ENCODE measurements at places on chromosomes 7 and 10.

GRCh38 chr10:59736749-59737148 lies 16.5 kb downstream of the MRLN start:
- no peak for DNase-seq

DNA sequence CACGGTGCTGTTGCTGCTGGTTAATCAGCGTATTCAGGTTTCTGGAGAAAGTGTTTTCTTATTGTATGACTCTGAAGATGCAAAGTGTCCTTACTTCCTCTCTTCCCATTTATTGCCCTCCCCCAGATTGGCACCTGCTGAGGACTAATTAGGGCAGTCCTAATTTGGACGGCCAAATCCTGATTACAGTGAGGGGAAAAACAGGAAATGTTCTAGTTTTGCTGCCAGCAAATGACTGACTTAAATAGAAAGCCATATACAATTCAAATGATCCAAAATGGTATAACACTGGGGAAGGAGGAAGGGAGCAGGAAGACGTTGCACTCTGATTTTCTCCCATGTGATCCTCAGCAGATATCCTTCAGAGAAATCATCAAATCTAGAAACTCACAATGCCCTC lies 222.4 kb upstream of the LRGUK start:
- DNase-seq: no peak

DNA sequence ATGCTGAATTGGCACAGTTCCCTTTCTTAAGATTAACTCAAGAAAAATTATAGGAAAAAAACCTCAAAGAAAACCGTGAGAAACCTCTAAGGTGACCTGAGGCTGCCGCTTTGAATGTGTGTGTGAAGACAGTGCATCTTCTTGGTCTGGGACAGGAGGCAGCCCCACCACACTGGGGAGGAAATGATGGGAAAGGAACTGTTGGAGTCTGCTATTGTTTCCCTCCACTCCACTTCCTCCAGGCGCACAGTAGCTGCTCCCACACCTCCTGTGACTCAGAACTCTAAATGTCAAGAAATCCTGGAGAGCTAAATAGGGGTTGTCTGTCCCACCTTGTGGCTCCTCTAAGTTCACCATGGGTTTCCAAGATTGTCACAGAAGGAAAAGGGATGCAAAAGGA lies 179.4 kb downstream of the PDE1C start:
- no peak for DNase-seq

GRCh38 chr10:43043342-43043772 lies 33.5 kb upstream of the RET start:
- no peak for DNase-seq

GRCh38 chr7:147478796-147479195 lies 1111.8 kb upstream of the C7orf33 start:
- DNase-seq: no peak

DNA sequence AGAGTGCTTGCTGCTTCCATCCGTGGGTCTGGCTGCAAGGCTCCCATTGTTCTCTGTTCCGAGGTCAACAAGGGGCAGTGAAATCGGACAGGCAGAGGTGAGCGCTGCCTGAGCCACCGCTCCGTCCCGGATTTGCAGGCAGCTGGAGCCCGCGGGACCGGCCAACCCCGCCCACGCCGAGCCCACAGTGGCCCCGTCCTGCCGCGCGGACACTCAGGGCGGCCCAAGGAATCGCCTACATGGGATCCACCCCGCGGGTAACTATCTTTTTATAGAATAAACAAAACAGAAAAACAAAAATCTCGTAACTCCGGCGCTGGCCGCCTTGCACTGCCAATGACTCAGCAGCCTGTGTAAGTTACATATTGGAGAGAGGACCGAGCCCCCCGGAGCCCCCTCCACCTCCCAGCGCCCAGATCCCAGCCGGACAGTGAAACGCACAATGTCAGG lies 1.9 kb downstream of the BNIP3 start:
- DNase-seq: peak; percentile 66

DNA sequence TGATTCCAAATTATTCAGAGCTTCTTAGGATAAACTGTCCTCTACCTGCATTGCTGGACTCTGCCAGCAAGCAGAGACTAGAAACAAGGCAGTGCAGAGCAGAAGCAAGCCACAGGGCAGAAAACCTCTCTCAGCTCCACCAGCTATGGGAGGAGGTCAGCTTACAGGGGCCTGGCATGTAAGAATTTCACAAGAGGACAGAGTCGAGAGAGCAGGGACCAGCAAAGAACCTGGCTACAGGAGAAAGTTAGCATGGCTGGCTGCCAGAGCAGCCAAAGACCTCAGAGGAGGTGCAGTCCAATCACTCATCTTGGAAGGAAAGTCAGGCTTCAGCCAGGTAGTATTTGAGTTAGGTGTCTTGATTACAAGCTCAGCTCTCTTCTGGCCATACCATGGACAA lies 62.9 kb downstream of the ENO4 start:
- DNase-seq: no peak

DNA sequence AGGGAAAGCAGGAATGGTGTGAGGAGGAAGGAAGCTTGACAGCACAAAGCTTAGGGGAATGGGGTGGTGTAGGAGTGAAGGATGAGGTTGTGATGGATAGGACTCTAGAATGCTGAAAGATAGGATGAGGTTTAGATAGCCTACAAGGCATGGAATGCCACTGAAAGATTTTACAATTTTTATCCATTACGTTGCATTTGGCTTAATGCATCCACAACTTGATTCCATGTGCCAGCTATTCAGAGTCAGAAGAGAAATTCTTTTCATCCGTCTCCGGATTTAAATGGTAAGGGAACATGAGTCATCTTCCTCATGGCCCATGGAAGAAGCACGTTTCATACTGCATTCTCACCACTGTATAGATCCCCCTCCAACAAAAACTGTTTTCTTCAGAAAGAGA lies 212.4 kb upstream of the BMPER start:
- no peak for DNase-seq

DNA sequence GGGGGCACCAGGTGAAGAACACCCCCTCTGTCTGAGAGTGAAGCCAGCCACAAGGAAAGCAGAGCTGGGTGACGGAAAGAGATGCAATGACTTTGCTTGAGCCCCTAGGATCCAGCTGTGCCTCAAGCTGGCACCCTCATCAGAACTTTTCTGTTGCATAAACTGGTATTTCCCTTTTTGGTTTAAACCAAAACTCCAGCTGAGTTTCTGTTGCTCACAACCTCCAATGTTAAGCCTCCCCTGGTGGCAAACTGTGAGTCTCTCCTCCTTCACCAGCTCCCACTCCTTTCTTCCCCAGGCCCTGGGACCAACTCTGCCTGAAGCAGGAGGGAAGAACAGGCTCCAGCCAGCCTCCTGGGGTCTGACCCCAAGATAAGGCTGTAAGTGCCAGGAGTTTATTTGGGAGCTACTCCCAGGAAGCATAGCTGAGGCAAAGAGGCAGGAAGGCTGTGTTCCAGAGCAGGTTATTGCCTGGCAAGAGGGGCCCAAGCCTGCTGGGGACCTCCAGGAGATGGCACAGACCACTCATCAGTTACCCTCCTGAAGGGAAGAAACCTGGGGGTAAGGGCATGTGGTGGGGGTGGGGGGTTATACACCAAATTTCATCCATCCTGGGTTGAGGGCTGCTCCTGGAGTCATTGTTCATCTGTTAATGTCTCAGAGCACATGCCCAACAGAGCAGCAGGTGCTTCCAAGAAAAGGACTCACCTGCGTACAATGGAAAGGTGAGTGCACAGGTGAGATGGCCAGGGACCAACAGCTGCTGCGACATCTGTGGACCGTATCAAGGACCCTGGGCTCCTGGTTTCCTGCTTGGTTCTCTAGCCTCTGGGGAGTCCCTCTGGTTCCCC lies 73.3 kb upstream of the NANOS1 start:
- DNase-seq: no peak

DNA sequence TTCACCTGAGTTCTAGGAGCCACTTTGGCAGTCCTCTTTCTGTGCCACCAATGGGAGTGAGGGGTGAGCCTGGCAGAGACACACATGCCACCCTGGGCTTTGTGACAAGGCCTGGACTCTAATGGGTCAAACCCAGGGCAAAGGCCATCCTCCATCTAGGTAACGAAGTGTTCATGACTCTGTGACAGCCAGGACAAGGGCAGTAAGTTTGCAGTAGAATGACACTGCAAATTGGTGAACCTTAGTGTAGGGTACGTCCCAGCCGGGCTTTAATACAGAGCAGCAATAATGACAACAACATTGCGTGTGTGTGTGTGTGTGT lies 43.3 kb downstream of the PAPSS2 start:
- no peak for DNase-seq

GRCh38 chr7:44151956-44152355 lies 10.8 kb upstream of the MYL7 start:
- DNase-seq: no peak

- DNase-seq: no peak
Observed at GRCh38 chr7:31788445-31788844, 101.4 kb downstream of the PPP1R17 start.

GRCh38 chr10:119291223-119291900 lies 84.0 kb downstream of the GRK5 start:
- no peak for DNase-seq

GRCh38 chr7:112080441-112080840 lies 125.8 kb downstream of the DOCK4 start:
- DNase-seq: peak; percentile 23

- DNase-seq: no peak
Observed at GRCh38 chr10:100403734-100404133, 56.7 kb downstream of the SCD start.

DNA sequence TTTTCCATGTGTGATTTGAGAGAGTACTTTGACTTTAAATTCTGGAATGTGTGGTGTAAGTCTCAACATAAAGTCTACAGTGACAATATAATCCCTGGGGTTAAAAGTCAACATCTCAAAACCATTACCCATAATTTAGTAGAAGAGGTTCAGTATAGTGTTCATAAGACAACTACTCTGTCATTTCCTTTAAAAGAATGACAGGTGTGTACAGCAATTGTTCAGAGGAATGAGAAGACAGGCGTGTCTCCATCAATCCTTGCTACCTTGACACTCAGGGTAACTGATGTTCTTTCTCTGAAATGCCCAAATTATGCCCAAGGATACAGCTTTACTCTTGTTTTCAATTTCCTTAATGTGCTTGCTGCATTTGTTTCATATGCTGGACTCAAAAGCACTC lies 256.4 kb downstream of the DYNC1I1 start:
- no peak for DNase-seq

GRCh38 chr7:78716876-78717275 lies 736.6 kb downstream of the MAGI2 start:
- no peak for DNase-seq

DNA sequence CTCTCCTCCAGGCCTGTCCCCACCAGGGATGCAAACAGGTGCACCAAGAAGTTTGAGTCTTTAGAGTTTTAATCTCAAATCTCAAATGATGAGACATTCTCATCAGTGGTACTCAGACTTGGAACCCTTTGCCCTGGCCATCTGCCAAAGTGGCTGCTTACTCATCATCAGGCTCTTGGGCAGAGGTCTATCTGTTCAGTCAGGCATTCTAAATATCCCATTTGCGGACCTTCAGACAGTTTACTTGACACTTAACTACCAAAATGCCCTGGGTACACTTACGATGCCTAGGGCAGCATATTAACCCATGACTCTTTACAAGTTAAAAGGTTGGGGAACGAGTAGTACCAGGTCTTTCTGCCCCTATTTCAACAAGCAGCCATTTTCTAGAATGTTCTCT lies 61.2 kb upstream of the YAE1 start:
- no peak for DNase-seq

DNA sequence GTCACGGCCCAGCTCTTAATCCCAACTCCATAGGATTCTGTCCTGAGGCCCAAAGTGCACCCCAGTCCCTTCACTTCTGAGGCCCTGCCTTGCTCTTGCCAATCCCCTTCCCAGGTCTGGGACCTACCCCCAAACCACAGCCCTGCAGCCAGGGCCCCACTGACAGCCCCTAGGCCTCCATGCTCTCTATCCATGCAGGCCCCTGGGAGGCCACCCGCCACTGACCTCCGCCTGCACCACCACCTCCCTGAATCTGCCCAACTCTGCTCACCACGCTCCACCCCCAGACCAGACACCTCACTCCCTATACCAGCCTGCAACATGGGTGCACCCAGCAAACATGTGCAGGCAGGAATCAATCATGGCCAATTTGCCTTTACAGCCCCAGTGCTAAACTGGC lies 10.2 kb downstream of the SLIT1 start:
- DNase-seq: no peak

GRCh38 chr7:34337163-34337562 lies 320.9 kb upstream of the NPSR1 start:
- DNase-seq: no peak

DNA sequence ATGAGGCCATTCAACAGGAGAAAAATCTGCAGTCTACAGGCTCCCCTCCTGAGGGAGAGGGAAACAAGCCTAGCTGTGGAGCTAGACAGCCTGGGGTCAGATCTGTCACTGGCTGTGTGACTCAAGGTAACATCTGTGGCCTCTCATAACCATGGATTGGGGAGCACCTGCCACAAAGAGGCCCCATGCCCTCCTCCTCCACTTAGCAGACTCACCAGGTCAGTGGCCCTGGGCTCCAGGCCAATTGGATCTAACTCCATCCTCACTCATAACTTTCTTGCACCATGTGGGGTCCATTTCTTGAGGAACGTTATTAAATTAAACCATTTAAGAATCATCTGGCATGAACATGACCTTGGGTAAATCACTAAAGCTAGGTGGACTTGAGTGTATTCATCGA lies 1.8 kb downstream of the GDF10 start:
- DNase-seq: no peak

DNA sequence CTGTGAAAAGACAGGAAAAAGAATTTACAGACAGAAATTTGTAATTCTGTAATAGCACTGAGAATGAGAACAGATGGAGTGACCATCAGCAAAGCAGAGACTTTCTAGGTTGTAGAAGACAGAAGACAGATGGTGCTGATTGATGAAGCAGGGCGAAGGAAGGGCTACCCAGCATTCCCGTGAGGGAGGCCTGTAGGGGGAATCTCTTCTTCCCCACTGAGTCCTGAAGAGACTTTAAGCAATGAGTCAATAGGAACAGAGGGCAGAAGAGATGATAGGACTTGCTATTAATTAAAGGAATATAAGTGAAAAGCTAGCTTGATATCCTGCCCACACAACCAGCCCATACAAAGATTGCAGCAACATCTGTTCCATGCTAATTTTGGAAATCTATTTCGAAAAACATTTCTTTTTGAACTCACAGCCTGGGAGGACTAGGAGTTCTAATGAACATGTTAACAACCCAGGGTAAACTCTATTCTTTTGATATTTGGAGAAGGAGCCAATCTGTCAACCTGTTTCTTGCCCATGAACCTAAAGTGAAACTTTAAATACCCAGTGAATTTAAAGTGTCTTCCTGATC lies 44.1 kb downstream of the RALA start:
- no peak for DNase-seq

DNA sequence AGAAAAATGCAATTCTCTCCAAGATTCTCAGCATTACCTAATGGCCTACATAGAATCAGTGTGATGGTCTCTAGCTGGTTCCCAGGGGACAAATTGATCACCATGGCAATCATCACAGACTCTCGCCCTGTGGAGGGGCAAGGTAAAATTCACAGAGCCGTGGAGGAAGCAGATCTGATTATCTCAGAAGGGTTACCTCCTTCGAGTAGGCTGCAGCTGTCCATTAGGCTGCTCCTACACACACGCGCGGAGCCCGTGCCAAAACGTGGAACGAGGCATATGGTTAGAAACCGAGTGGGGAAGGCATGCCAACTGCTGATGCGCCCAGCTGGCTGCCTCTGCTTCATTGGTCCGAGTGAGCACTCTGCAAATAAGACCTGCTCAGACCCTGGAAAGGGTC lies 52.8 kb upstream of the PTER start:
- DNase-seq: no peak
